Large intestine (tissue), 12 donors: ENCODE measurements at places on chromosomes 1 and 21.

DNA sequence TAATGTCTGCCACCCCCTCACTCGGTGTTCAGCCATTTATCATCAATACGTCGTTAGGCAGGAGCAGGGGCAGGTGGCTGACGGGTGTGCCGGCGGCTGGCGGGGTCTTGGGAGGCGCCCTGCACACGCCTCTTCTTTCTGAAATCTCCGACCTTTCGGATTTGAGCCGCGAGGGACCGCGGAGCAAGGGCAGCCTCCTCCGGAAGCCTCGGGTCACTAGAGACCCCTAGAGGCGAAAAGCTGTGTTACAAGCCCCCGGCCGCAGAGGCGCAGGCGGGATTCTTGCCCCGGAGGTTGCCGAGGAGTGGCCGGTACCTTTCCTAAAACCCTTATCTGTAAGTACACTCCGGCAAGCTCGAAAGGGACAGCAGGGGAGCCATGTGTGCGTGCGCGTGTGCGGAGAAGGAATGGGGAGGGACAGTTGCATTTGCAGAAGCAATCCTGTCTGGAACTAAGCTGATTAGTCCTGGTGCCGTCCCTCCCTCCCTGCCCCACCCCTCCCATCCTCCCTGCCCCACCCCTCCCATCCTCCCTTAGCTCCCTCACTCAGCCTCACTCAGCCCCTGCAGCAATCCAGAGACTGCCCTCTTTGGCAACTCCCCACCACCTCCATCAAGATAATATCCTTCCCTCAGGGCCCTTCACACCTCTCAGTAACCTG is 11.0 kb downstream of the BRINP2 start:
- peak; percentile 34 for DNase-seq

DNA sequence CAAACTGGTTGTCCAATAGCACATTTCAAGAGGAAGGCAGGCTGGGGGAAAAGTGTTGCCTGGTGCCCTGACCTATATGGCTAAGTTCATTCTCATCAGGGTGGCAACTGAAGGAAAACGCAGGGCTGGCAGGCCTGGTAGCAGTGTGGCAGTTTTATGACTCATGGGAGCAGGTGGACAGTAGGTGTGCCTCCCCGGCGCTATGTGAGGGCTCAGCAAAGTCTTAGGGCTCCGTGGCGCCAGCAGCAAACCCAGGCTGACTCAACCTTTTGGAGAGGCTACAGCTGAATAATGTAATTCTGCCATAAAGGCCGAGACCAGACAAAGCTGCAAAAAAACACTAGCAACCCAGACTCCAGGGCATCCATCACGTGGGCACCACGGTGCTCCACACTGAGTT is 23.6 kb downstream of the GADD45A start:
- no peak for DNase-seq

DNA sequence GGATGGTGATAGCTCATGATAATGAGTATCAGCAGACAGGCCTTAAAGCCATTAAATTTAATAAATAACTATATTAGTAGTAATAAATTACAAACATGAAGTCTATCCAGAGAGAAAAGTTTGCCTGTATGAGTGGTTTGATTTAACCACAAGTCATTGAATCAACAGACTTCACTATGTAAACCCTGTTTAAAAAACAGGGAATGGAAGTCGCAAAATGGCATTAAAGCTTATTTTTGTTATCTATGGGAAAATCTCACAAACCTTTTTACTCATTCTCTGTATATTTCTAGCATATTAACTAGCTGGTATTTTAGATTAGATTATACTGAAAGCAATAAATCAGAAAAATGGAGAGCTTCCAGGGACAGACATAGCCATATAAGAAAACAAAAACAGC is 45.3 kb downstream of the SASS6 start:
- DNase-seq = no peak

- no peak for DNase-seq
These were observed 23.2 kb upstream of the BECN2 start for GRCh38 chr1:241934201-241934848.

DNA sequence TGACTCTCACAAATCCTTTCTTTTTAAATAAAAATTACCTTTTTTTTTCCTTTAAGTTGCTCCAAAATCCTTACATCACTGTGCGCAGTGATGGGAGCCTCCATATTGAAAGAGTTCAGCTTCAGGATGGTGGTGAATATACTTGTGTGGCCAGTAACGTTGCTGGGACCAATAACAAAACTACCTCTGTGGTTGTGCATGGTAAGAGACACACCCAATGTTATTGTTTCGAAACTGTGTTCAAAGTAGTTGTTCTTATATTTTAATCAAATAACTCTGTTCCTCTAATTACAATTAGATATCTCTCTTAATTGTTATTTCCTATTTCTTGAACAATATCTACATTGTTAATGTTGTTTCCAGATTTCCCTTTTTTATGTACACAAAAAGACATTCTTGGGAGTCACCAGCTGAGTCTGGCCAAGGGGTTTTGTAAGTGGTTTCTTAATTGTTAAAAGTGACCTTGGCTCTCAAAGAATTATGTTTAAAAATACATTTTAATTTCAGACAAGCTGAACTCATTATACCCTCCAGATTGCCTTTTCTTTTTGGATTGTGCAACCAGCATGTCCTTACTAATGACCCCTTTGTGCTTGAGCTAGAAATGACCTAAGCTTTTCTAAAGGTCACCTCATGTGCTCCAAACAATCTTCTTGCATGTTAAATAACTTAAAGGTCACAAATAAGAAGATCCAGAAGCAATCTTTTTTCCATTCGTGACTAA is 250.1 kb downstream of the HMCN1 start:
- no peak for DNase-seq

GRCh38 chr1:208369658-208370057 is 125.5 kb upstream of the PLXNA2 start:
- no peak for DNase-seq

- DNase-seq = peak; percentile 32
These were observed 57.8 kb upstream of the RAVER2 start for GRCh38 chr1:64686828-64687724.

- DNase-seq = peak; percentile 86
These were observed at the start of gene MTMR11 for GRCh38 chr1:149936170-149936991. Gene MTMR11 (minus strand): TSS chr1:149936879. CDS start chr1:149936647, 232 bp downstream.

DNA sequence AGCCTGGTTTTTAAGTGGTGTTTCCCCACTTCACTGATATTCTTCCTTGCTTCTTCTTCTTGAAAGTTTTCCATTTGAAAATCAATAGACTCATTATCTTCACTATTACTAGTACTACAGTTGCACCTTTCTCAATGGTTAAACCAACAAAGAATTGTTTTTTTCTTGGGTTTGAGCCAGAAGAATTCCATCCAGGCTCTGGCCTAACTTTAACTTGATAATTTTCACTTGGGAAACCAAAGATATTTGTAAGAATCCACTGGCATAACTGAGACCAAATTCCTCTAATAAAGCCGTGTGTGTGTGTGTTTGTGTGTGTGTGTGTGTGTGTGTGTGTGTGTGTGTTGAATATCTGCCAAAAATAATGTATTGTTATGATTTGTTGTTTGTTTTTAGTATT is 103.2 kb downstream of the SGIP1 start:
- DNase-seq = no peak

- no peak for DNase-seq
These were observed 90.2 kb upstream of the VCAM1 start for GRCh38 chr1:100629391-100629790.

DNA sequence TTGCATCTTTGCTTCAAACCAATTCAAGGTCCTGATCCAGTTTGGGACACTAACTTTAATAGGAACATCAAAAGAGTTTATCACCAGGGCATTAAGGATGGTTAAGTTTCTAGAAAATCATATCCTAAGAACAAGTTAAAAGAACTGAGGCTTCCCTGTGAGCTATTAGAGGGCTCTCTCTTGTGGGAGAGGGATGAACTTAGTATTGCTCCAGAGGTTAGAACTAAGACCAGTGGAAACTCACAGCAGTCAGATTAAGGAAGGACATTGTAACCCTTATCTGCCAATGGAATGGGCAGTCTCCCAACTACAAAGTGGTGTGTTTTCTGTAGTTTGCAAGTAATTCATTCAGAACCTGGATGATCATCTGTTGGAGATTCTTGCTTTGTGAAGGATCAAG is 36.8 kb downstream of the UBE2U start:
- DNase-seq = no peak

DNA sequence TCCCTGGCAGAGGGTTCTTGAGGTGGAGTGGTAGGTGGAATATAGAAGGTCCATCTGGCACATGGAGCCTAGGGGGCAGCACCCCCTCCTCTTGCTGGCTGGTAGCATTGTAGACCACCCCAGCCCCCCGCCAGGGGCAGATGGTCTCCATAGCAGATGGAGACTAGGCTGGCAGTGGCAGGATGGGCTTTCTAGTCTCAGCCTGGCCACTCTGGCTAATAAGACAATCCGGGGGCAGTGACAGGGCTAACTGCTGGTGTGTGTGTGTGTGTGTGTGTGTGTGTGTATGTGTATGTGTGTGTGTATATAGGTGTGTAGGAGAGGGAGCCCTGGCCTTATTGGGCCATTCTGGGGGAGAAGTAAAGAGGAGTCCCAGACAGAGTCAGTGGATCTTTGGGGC is 16.1 kb downstream of the UTP11 start:
- no peak for DNase-seq

- no peak for DNase-seq
These were observed 564.1 kb upstream of the PLXNA2 start for GRCh38 chr1:208808301-208808700.

- no peak for DNase-seq
These were observed 11.4 kb downstream of the EPHA2 start for GRCh38 chr1:16144325-16145029.

DNA sequence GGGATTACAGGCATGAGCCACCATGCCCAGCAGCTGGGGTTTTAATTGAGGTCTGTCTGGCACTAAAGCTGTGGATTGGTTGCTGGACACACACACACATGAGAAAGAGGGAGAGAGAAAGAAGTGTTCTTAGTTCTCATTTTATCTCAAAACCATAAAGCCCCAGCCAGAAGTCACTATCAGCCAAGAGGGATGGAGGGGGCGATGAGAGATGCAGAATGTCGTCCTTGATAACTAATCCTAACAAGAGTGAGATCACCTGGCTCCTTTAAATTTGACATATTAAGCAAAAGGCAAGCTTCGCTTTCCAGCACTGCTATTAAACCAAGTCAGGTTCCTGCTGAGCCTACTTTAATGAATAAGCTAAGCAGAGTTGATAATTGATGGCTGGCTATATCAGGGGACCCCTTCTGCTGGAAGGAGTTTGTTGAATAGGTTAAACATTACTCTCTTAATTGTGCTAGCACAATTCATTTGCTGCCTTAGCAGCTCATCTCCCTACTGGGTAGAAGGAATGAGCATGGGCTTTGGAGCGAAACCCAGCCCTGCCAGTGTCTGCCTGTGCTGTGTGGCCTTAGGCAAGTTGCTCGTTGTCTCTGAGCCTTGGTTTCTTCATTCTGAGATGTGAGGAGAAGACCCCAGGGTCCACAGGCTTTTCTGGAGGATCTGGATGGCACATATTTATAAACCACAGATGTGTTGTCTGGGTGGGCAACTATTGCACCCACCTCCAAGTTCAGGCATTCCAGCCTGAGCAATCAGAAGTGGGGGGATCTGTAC is 50.8 kb downstream of the ALPL start:
- no peak for DNase-seq

- DNase-seq = no peak
These were observed 44.2 kb upstream of the RGS7 start for GRCh38 chr1:241401156-241401555.

DNA sequence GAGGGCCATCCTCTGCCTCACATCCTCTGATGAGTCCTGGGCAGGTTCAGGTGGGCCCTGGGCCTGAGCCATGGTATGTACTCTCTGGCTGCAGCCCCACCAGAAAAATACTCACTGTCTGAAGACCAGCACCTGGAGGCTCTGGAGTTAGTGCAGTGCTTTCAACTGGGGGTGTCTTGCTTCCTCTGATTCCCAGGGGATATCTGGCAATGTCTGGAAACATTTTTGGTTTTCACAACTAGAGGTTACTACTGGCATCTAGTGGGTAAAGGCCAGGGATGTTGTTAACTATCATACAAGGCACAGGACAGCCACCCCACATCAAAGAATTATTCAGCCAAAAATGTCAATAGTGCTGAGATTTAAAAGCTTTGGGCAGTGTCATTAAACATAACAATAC is 152.7 kb downstream of the HIVEP3 start:
- no peak for DNase-seq

DNA sequence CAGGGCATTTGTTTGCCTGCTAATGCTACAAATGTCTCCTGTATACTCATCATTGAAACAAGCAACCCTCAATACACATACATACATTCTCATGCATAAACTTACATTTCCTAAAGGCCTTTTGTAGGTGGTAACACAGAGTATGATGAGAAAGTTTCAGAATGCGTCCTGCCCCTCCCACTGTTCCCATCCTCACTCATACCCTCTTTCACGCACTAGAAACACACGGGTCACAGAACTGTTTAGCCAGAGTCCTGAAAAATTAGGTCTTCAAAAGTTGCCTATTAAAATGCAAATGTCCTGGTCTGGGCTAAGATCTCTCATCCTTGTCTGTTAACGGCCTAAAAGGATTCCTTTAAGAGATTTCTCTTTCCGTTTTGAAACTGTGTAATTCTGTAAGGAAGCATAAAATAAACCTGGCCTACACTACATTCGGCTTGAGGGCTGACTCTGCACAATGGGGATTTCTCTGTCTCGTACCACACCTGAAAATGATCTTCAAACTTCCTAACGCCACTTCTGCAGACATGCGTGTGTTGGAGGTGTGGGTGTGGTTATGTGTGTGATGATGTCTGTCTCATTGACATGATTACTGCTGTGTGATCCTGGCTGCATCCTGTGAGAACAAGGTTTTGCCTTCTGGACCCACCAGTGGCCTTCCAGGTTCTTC is 5.3 kb upstream of the FCER1A start:
- no peak for DNase-seq

- DNase-seq = no peak
These were observed 25.5 kb downstream of the SLC2A1 start for GRCh38 chr1:42933060-42933586.

GRCh38 chr1:10429868-10430215 is 391 bp upstream of the CENPS start:
- DNase-seq = no peak

GRCh38 chr1:112620377-112620695 is 704 bp downstream of the CAPZA1 start:
- no peak for DNase-seq

DNA sequence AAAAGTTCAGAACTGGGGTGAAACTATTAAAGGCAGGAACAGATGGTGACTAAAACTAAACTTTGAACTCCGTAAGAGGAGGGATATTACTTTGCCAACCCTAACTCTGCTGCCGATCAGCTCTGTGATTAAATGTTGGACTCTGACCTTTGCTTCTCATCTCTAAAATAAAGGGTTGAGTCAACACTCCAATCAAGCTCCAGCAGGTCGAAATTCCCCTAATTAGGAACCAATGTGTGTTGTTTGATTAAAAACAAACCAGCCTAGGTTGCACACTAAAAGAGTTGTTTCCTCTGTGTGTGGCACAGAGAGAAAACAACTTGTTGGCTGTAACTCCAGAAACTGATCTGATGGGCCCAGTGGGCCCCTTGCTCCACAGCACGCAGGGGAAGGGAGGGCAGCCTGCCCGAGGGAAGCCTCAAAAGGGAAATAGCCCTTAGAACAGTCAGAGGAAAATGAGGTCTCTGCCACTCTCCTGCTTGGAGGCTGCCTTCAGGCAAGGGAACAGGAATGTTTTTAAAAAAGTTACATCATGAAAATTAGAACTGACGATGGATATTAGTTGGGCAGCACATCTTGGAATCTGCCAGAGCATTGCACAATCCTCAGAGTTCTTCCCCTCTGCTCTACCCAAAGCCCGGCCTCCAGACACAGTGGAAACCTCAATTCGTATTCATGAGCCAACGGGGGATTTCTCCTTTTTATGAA is 69.3 kb downstream of the KCTD3 start:
- peak; percentile 58 for DNase-seq
